ENCODE measurements at places on chromosomes 4 and X.

GRCh38 chr4:101037249-101037648, 310.1 kb downstream of the PPP3CA start:
- DNase-seq: no peak

- no peak for DNase-seq
Measured at GRCh38 chr4:23897564-23898109, 7.8 kb upstream of the PPARGC1A start.

DNA sequence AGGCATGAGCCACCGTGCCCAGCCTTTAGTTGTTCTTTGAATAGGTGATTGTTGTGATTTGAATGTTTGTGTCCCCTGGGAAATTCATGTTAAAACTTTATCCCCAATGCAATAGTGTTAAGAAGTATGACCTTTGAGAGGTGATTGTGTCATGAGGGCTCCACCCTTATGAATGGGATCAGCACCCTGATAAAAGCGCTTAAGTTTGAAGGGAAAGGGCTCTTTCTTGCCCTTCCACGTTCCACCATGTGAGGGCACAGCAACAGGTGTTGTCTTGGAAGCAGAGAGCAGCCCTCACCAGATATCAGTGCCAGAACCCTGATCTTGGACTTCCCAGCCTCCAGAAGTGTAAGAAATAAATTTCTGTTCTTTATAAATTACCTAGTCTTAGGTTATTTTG, 33.7 kb upstream of the RP2 start:
- DNase-seq: no peak

DNA sequence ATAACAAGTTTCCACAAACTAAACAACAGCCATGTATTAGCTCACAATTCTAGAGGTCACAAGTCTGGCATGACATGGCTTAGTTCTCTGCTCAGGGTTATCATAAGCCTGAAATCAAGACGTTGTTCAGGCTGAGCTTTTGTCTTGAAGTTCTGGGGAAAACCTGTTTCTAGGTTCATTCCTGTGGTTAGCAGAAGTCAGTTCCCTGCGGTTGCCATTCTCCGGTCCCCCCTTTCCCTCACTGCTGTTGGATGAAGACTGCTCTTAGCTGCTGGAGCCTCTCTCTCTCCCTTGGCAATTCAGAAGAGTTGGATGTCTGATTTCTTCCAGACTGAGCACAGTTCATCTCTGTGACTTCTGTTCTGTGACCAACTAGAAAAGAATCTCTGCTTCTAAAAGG, 962.6 kb downstream of the PCDH7 start:
- no peak for DNase-seq

DNA sequence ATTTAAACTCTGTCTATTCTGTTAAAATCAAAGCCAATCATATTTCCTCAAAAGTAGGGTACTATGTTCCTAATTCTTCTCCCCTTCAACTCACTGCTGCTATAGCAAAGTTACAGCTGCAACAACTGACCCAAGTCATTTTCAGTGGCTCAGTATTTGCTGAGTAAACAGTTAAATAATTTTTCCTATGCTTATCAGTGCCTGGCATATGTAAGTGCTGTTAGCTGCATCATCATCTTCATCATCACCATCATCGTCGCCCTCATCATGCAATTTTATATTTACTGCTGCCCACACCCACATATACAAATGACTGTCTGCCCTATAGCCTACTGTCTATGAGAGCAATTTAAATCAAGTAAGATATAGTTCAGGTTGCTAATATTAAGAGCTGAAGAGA, 21.9 kb downstream of the COQ2 start:
- no peak for DNase-seq
